ENCODE measurements at places on chromosomes 3 and 15.

DNA sequence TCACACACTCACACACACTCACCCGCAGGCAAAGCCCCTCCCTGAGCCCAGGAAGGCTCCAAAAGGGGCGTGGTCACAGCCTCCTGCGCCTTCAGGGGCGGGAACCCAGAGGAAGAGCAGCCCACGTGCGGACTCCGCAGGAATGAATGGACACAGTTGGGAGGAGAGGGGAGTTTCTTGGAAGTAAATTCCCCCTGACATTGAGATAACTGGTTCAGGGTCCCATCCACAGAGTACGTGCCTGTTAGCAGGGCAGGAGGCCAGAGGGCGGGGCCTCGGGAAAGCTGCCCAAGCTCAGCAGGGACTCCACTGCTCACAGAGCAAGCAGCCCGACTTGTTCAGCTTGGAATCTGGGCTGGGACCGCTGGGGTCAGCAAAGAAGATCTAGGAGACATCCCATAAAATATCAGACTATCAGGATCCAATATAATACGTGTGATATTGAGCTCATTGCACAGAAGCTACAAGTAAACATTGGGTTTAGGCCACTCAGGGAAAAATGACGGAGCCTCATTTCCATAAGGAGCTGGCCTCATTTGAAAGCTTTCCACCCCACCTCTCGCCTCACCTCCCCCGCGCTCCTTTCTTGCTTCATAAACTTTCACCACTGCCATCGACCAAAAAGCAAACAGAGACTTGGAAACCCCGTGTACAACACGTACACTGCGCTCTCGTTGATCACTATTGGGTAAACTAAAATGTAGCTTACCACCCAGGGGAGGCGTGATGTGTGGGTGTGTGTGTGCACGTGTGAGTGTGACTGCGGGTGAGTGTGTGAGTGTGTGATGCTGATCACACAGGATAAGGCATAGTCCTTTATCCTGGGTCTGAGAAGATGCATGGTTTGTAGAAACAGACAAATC is 36.0 kb downstream of the TM2D3 start:
- DNase-seq, result peak; percentile 77

- peak; percentile 65 for DNase-seq
Measured at GRCh38 chr15:65869954-65870871, 922 bp downstream of the RAB11A start.

DNA sequence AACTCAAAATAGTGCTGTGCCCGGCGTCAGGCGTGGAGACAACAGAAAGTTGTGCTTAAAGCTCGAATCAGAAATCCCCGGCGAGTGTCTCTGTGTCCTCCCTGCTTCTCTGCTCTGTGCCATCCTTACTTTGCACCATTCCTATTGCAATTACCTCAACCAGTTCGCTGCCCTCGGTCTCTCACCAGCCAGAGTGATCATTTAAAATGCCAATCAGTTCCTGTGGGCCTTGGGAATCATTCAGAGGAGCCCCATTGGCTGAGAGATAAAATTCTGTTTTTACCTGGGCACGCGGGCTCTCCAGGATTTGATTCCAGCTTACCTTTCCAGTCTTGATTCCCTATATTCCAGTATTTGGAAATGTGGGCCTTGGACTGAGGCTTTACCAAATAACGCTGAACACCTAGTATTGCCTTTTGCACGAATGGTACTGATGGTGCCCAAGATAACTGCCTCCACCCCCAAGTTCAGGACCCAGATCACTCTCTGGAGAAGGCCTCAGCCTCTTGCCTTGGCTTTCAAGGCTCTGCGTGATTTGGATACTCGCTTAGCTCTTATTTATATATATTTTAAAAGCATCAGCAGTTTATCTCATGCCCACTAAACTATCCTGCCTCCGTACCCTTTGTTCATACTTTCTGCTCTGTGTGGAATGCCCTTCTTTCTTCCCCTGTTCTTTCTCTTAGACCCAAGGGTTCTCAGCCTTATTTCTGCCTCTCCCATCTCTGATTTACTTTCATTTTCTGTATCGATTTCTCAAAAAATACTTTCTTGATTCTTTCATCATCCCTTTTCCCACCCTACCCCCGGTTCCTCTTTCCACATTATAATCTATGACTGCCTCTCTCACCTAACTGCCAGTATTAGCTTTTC is 863 bp downstream of the PSMA4 start:
- DNase-seq, result peak; percentile 5

DNA sequence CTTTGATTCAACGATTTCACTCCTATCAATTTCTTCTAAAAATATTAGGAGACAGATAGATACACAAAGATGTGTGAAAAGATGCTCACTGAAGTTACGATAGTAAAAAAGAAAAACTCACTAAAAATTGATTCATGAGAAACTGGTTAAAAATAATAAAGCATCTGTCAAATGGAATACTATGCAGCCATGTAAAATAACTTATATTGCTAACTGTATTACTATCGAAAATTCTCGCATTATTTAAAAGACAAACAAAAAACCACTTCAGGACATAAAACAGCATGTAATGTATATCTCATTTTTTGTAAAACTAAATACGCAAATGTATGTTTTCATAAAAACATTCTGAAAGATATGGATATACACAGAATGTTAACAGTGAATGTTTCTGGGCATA is 33.4 kb upstream of the LDHAL6B start:
- DNase-seq, result no peak

GRCh38 chr3:106398891-106399600 is 530.2 kb upstream of the CBLB start:
- DNase-seq, result no peak

Measured in LoVo (cell line).